Activated effector memory CD4-positive, alpha-beta T cell treated with Interleukin-2 at 50 U/mL for 16 hours (primary cell): ENCODE measurements at places on chromosomes 5 and 9.

DNA sequence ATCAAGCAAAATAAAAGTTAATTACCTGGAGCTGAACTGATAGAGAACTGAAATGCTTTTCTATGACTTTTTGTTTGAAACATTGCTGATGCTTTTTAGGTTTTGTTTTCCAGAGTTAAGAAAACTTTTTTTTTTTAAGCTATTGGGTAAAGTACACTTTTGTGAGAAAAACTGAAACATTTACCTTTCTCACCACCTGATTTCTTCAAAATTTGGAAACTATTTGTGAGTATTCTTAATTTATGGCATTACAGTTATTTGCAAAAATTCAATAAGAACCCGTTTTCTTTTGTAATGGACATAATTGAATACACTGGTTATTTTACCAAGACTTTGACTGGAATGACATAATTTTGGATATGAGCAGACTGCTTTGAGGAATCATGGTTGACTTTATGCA lies 6.6 kb downstream of the C9orf153 start:
- no peak for DNase-seq

- DNase-seq = no peak
Observed at GRCh38 chr9:113892861-113893491, 16.9 kb downstream of the ZNF618 start.

- DNase-seq = no peak
Observed at GRCh38 chr9:75866273-75866871, 24.1 kb upstream of the PCSK5 start.

GRCh38 chr9:133583586-133583985 lies 25.6 kb downstream of the FAM163B start:
- no peak for DNase-seq

GRCh38 chr5:3214838-3215374 lies 380.7 kb upstream of the IRX1 start:
- no peak for DNase-seq

- no peak for DNase-seq
Observed at GRCh38 chr5:90932052-90932699, 373.6 kb downstream of the ADGRV1 start.

DNA sequence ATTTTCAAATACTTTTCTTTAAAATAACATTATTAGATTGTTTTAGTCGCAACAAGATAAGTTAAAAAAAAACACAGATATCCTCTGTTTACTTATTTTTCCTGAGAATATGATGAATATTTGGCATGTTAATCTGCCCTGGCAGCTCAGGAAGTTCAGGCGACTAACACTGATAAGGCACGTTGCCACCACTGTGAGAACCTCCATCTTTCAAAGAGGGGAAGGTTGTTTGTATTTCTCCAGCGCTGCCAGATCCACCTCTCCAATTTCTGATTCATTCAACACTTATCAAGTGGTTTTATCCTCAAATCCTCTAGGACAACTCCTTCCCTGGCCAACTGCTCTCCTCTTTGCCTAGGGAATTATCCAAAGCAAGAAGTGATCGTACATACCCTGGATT lies 21.8 kb downstream of the CTNNAL1 start:
- DNase-seq = no peak

- DNase-seq = no peak
Observed at GRCh38 chr5:115895821-115896220, 54.1 kb downstream of the AP3S1 start.

- peak; percentile 85 for DNase-seq
Observed at GRCh38 chr5:143403593-143404415, at the start of gene NR3C1. TSS of gene NR3C1 (minus strand) at chr5:143403686. CDS start at chr5:143400839, 2,847 bp downstream.

DNA sequence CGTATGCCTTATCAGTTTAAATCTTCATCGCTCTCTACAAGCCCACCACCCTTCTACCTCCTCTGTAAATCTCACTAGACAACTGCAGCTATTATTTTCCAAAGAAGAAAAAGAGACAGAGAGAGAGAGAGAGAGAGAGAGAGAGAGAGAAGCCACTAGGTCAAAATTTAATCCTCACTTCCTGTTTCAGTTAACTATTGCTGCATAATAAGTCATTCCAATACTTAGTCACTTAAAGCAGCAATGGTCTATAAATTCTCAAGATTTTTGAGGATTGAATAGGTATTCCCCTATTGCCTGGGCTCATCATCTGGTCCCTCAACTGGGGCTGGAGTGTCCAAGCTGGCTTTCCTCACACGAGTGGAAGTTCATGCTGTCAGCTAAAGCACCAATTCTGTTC lies 68.8 kb downstream of the ITGA1 start:
- DNase-seq = no peak

- peak; percentile 85 for DNase-seq
Observed at GRCh38 chr9:37422289-37423104, at the start of gene GRHPR. TSS of gene GRHPR (plus strand) at chr9:37422696. CDS start at chr9:37422751, 55 bp downstream.

DNA sequence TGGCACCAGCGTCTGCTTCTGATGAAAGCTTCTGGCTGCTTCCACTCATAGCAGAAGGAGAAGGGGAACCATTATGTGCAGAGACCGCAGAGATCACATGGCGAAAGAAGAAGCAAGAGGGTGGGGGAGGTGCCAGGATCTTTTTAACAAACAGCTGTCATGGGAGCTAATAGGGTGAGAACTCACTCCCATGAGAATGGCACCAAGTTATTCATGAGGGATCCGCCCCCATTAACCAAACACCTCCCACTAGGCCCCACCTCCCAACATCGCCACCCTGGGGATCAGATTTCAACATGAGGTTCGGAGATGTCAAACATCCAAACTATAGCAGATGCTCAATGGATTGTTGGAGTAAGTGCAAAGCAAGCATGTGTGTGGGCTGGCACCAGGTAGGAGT lies 125.8 kb upstream of the SLIT3 start:
- DNase-seq = no peak

DNA sequence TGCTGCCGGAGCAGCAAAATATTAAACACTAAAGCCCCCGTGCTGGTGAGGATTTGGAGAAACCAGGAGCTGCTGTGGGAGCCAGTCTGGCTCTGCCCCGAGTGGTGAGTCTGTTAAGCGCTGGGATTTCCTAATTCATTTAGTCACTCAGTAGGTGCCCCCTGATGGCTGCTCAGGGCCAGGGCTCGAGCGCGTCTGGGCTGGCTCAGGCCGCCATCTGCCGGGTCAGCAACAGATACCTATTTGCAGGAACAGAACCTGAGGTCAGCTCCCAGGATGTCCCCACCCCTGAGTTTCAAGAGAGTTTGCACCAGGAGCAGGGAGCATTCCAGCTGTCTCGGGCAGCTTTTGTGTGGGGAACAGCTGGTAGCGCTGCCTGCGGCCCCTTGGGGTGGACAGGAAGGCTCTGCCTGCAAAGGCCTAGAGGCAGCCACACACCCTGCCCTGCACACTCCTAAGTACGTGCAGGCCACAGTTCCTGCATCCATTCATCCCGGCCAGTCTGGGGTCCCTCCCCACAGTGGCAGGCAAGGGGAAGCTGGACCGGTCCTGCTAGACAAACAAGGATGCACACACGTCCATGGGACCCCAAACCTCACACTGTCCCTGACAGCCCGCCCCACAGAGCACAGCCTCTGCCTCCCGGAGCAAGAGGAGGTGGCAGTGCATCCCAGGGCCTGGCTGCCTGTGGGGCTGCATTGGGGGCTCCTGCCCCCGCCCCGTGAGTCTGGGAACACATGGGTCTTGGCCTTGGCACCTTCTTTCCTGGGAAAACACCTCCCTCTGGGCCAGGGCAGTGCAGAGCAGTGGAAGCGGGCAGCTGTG lies 83.7 kb downstream of the ADAMTS2 start:
- no peak for DNase-seq

- DNase-seq = no peak
Observed at GRCh38 chr5:143142596-143143435, 260.7 kb downstream of the NR3C1 start.

GRCh38 chr5:6736106-6736505 lies 22.9 kb downstream of the TENT4A start:
- no peak for DNase-seq

DNA sequence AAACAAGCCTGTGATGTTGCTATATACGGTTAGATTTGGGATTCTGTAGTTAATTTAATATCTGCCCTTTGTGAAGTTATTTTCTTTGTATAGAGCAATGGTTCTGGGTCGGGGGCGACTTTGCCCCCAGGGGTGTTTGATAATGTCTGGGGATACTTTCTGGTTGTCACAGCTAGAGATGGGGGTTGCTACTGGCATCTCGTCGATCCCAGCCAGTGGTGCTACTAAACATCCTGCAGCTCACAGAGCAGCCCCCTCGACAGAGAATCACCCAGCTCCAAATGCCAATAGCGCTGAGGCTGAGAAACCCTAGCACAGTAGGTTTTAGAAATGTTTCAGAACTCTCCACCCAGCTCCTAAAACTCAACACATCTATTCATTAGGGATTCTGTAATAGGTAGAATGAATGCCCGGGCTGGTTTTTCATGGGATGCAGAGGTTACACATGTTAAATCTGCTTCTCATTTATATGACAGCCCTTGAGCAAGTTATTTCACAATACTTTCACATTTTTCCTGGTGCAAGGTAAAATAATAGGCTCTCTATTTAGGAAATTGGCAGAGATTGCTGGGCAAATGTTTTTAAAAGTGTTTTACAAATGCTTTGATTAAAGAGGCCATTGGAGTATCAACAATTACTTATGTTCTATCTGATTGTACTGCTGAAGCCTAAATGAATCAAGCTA lies 75.2 kb upstream of the CTSL start:
- no peak for DNase-seq

GRCh38 chr9:119365291-119366027 lies 3.8 kb downstream of the BRINP1 start:
- DNase-seq = no peak

DNA sequence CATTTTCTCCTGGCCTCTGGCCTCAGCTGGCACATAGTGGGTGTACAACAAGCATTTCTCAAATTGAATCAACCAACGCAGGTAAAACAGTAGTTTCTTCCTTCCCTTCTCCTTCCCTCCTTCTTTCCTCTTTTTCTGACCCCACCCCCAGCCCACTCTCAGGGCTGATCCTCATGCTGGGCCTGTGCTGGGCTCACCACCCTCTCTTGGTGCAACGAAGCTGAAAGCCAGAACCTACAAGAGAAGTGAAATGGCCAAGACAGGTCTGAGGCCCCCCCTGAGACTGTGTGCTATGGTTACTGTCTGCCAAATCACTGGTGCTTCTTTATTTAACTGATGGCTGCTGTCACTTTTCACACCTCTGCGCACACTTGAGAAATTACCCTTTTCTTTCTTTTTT lies 53.0 kb upstream of the BOD1 start:
- DNase-seq = no peak

DNA sequence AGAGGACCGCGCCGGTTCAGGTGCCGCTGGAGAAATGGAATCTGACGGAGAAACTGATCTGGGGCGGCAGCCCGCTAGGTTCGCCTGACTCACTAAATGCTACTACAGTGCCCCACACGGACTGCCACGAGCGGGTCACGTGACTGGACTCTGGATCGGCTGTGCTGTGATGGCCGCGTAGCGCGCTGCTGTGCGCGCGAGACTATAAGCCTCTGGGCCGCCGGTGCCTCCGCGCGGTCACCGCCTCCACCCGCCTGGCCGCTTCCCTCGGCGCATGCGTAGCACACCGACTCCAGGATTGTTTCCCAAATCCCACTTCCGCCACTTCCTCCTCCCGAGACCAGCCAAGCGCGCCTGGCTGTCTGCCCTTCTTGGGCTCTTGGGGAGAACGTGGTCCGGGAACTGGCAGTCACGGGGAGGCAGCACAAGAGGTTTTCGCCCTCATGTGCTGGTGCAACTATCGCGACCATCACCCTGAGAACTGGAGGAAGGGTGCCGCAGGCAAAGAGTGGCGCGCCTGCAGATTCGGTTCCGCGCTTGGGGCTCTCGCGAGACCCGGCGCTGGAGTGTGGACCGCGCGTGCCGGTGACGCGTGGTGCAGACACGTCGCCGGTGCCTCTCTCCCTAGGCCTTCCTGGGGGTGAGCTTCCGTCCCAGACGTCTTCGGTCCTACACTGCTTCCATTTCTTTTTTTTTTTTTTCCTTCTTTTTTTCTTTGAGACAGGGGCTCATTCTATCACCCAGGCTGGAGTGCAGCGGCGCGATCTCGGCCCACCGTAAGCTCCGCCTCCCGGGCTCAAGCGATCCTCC lies 35.8 kb upstream of the GLDC start:
- peak; percentile 85 for DNase-seq

GRCh38 chr9:98686961-98687855 lies 21.5 kb downstream of the GABBR2 start:
- DNase-seq = no peak

DNA sequence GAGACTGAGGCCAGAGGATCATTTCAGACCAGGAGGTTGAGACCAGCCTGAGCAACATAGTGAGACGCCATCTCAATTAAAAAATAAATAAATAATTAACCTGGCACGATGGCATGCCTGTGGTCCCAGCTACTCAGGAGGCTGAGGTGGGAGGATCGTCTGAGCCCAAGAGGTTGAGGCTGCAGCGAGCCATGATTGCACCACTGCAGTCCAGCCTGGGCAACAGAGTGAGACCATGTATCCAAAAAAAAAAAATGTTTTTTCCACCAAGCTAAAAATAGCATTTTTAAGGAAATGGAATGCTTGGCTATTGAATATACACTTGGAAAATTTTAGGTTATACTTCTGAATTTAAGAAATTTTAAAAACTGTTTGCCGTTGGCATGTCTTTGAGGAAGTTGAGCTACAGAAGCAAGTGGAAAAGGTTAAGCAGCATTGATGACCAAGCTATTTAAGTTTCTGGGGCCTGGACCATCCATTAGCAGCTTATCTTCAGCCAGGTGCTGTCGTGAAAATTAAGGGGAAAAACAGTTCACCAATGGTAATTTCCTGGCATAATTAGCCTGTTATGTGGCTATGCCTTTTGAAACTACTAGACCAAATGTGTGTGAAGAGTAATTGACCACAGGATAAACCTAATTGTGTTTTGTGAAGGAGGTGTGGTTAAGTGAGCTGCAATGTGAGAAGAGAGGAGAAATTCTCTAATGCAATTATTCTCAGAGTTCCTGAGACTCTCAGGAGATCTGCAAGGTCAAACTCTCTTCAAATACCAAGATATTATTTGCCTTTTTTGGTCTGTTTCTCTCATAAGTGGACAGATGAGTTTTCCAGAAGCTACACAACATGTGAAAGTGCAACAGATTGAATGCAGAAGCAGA lies 21.0 kb downstream of the F2R start:
- no peak for DNase-seq

DNA sequence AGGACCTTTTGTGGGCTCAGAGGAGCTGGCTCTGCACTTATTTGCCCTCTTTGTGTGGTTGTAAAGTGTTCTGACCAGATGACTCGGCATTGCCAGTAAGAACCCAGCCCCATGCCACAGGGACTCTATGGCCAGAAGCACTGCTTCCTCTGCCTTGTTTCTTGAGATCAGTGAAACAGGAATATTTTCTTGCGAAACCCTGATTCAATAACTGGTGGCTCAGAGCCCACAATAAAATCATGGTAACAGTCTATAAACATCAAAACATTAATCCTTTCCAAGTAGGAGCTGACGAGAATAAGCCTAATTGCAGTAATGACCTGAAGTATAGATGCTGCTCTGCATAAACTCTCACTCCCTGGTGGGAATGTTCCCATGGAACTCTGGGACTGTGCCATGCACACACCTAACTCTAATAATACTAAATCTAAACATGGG lies 344.3 kb downstream of the ZNF608 start:
- no peak for DNase-seq
